Stimulated activated CD8-positive, alpha-beta memory T cell treated with anti-CD3 and anti-CD28 coated beads, Interleukin-4, amount 100 ng/mL, for 24 hours (primary cell): ENCODE measurements at places on chromosomes 2 and 18.

GRCh38 chr18:3679241-3679640, 229.3 kb downstream of the TGIF1 start:
- DNase-seq = no peak

- no peak for DNase-seq
Measured at GRCh38 chr2:101253703-101254450, 1.2 kb downstream of the CNOT11 start.

- DNase-seq = no peak
Measured at GRCh38 chr2:162118166-162119031, 33.6 kb downstream of the GCG start.

GRCh38 chr2:121241466-121241865, 43.5 kb downstream of the TFCP2L1 start:
- DNase-seq = no peak

DNA sequence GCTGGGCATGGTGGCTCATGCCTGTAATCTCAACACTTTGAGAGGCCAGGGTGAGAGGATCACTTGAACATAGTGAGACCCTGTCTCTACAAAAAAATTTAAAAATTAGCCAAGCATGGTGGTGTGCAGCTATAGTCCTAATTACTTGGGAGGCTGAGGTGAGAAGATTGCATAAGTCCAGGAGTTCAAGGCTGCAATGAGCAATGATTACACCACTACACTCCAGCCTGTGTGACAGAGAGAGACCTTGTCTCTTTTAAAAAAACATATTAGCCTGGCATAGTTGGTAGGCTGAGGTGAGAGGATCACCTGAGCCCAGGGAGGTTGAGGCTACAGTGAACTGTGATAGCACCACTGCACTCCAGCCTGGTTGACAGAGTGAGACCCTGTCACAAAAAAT, 13.7 kb downstream of the TRAPPC8 start:
- no peak for DNase-seq

DNA sequence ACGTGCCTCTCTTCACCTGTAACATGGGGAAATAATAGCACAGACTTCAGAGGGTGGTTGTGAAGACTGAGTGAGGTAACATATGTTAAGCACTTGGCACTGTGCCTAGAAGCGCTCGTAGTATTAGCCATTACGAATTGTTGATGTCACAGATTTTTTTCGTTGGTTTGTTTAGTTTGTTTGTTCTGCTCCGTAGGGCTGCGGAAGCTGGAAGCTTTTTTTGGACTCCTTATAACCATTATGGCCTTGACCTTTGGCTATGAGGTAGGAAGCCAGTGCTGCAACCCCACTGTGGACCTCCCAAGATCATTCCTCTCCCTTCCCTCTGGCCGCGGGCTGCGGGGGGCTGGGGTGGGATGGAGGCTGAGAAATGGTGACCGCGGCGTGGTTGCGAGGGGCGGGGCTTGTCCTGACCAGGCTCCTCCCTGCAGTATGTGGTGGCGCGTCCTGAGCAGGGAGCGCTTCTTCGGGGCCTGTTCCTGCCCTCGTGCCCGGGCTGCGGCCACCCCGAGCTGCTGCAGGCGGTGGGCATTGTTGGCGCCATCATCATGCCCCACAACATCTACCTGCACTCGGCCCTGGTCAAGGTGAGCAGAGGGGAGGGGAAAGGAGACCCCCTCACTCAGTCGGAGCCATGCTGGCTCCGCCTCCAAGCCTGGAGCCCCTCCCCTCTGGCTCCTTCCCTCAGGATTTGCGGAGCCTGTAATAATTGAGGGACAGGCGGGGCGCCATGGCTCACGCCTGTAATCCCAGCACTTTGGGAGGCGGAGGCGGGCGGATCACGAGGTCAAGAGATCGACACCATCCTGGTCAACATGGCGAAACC, 5.5 kb downstream of the SLC11A1 start:
- no peak for DNase-seq

DNA sequence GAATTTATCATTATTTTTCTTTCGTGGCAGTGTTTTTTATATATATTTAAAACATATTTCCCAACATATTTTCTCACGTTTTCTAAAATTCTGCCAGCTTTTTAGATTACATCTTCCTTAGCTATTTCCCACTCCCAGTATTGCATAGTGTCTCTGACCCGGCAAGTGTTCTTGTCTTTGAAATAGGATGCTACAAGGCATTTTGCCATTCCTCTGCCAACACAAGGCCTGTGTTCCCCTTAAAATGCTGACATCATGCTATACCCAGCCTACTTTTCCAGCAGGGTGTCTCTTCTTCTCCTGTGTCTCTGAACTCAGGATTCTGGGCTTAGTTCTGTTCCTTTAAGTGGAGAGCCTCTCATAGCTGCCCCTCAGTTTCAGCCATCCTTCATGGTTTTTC, 115.2 kb downstream of the DIS3L2 start:
- no peak for DNase-seq

DNA sequence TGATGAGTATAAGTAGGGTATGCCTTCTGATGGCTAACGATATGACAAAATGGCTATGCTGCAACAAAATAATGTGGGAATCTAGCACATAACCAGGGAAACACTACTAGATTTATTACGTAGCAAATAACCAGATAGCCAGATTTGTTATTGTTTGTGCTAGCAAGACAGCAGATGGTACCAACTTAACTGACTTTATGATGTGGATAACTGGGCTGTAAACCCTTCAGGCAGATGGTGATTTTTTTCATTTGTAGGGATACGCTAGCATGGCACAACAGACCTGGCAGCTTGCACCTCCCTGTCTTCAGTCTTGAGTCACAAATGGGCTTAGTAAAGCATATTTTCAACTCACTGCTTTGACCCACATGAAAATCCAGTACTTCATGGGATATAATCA, 48.7 kb downstream of the PRELID3A start:
- no peak for DNase-seq

- peak; percentile 35 for DNase-seq
Measured at GRCh38 chr2:176096986-176097819, 2.4 kb upstream of the HOXD12 start.

GRCh38 chr18:34493099-34493544, 217.0 kb upstream of the DTNA start:
- DNase-seq = no peak

DNA sequence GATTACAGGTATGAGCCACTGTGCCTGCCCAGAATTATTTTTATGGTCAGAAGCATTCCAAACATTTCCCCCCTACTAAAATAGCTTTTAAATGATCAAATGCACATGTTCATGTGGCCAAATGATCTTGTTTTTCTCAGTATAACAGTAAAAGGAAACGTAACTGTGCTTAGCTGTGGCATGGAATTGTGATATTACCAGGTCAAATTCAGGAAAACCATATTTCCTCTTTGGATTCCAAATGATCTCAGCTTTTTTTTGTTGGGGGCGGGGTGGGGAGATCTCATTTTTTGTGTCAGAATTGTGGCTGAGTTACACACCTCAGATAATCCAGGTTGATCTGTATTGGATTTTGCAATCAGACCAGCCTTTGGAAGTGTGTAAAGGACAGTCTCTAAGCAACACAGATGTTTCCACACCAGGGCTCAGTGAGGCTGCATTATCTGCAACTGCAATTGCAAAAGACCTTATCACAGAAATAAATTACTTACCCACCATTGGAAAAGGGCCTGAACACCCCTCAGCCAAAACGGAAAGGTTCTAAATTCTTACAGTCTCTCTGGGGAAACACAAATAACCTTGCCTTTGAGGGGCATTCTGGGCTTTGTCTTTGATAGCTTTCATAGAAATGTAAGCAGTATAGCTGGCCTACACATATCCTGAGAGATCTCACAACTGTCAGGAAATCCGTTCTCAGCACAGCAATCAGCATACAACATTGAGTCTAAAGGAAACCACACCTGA, 8.4 kb downstream of the CASP10 start:
- DNase-seq = no peak

DNA sequence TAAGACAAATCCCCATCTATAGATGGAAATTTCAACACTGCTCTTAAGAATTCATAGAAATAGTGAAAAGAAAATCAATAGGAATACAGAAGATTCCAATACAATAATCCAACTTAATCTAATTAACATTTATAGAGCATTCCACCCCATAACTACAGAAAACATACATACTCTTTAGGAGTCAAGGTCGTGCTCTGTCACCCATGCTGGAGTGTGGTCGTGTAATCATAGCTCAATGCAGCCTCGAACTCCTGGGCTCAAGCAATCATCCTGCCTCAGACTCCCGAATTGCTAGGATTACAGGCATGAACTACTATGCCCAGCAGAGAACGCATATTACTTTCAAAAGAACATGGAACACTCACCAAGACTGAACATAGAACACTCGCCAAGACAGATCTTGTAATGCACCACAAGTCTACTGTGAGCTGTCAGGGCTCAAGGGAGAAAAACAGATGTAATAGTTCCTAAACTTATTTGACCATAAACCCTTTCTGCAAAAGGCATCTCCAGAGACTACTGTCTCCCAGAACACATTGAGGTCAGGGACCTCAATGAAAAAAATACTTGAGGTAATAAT, 14.1 kb downstream of the MEMO1 start:
- DNase-seq = no peak

DNA sequence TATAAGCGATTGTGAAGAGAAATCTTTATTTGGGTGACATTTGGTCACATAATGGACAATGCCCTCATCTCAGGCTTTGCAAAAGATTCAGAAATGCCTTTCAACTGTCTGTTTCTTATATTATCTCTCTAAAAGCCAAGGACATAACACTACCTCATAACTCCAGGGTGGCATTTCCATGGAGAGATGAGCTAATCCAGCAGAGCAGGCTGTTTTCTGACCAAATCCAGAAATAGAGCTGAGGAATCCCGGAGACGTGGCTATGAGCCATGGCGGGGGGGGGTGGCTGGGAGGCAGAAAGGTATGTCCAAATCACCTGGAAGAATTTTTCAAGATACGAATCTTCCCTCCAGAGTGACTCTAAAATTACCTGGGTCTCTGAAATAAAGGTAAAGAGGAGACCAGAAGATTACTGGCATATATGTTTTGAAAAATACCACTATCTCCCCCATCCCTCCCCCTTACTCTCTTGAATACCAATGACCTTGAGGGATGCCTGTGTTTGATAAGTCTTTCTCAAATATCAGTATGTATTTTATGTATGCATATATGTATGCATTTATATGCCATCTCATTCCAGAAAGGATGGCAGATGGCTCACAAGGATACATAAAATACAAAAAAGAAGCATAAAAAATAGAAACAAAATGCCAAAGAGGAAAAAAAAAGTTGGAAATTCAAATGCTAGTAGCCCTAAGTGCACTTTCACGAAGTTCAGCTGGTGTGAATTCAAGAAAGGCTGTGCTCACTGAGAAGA, 296.0 kb upstream of the MGAT5 start:
- DNase-seq = no peak

GRCh38 chr2:128437204-128437565, 118.5 kb upstream of the HS6ST1 start:
- no peak for DNase-seq

GRCh38 chr18:3709205-3709604, 259.2 kb downstream of the TGIF1 start:
- DNase-seq = no peak

DNA sequence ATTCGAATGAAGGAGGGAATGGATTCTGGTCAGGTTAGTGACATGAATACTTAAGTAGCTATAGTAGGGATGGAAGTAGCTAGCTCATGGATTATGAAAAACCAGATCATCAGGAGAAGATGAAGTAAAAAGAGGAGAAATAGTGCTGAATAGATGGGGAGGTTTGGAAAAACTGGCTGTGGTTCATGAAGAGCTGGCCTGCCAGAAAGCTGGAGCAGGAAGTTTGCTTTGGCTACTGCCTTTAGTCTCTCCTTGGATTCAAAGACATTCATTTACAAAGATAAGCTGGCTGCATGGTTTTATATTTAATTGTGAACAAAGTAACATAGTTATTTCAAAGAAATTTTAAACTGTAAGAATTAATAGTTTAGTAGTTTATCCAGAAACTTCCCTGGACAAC, 567.0 kb downstream of the RIT2 start:
- DNase-seq = no peak

- no peak for DNase-seq
Measured at GRCh38 chr18:46215902-46216723, 111.9 kb downstream of the HAUS1 start.

DNA sequence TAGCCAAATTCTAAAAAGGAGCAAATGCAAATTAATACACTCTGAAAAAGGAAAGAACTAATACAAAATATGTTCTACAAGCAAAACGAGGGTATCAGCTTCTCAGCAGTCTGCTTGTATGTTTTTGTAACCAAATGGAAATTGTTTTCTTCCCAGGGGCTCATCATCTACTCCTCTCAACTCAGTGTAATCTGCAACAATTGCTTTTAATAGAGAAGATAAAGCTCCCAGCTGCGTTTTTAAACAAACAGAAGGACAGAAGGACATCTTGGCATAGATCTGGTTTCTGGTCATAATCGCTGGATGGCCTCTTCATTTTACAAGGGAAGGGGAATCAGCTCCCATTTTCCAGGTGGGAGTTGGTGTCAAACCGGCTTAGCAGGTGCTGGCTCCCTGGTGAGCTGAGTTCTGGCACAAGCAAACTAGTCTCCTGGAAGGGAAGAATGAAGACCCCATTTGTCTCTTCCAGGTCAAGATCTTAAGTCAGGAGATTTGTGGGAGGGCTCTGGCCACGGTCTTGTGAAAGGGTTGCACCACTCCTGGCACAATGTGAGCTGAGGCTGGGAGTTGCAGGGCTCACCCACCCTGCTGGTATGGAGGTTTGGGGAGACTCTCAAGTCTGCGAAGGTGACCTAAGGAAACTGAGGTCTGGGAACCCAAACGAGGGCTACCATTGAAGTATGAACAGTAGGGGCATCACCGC, 41.6 kb downstream of the NPPC start:
- no peak for DNase-seq
